ENCODE measurements at places on chromosomes 11 and 22. TPM values are rescaled to one million over a fixed set of nuclear protein-coding genes. Genes with fewer than 3 reads are reported as not detected.

AP5B1 gene
- 5.4 TPM for total RNA-seq

OMP gene
- total RNA-seq, result not detected

PRSS23 gene
- 6.5 TPM for total RNA-seq

SLC22A6 gene
- not detected for total RNA-seq

LRRC10B gene
- 0.88 TPM for total RNA-seq

LARGE1 gene
- 117 TPM for total RNA-seq

OR51B4 gene
- not detected for total RNA-seq

FAT3 gene
- 0.33 TPM for total RNA-seq

KCNQ1 gene
- 41.8 TPM for total RNA-seq

ADAMTS15 gene
- 22.9 TPM for total RNA-seq

CABP4 gene
- total RNA-seq, result 1.4 TPM

KRTAP5-7 gene
- total RNA-seq, result not detected

APOBEC3H gene
- 0.41 TPM for total RNA-seq

SYT7 gene
- 18.9 TPM for total RNA-seq

USP47 gene
- 53.7 TPM for total RNA-seq

CDCA5 gene
- total RNA-seq, result 1.3 TPM

GLYATL2 gene
- 0.44 TPM for total RNA-seq

TRABD gene
- 21.0 TPM for total RNA-seq

SWAP70 gene
- total RNA-seq, result 20.6 TPM

TIGD3 gene
- 0.44 TPM for total RNA-seq

GAB4 gene
- total RNA-seq, result not detected

TYR gene
- not detected for total RNA-seq
